GM23338 (cell line): ENCODE measurements at places on chromosomes 16 and 17. TPM values are rescaled to one million over a fixed set of nuclear protein-coding genes. Genes with fewer than 3 reads are reported as not detected.

GRCh38 chr17:6140188-6140587 is 70.0 kb downstream of the WSCD1 start:
- no peak for DNase-seq

The KIF2B gene
- total RNA-seq, result not detected in 2 replicates

GRCh38 chr17:37494971-37495370 is 5.3 kb downstream of the DUSP14 start:
- DNase-seq, result peak; percentile 57

DNA sequence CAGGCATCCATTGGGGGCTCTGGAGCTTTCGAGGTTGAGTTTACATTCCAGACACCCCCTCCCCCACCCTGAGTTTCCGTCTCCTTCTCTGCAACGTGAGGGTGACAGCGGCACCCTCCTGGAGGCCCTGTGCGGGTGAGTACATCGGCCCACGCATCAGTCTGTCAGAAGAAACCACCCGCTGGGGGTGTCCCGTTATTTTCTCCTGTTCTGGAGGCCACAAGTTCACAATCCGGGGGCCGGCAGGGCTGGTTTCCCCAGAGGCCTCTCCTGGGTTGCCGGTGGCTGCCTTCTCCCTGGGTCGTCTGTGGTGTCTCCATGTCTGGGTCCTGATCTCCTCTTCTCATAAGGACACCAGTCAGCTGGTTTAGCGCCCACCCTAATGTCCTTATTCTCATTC is 35.7 kb downstream of the GSE1 start:
- DNase-seq, result no peak

The CNGB1 gene
- not detected in 2 replicates for total RNA-seq

DNA sequence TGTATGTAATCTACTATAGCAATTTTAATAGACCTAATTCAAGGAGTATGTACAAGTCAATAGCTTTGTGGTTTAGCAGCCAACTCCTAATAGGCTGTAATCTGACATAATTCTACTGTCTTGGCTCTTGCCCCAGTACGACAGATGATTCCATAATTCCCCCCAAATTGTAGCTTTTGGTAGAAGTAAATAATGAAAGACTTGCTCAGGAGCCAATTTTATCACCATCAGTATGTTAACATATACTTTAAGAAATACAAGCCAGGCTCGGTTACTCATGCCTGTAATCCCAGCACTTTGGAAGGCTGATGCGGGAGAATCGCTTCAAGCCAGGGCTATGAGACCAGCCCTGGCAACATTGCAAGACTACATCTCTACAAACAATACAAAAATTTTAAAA is 53.9 kb downstream of the AP2B1 start:
- DNase-seq, result no peak

The PAQR4 gene
- 17.7 and 29.3 TPM in 2 replicates for total RNA-seq

GRCh38 chr16:6155271-6155670 is 1057.7 kb upstream of the EEF2KMT start:
- DNase-seq, result no peak

GRCh38 chr17:68531252-68531651 is 19.0 kb downstream of the PRKAR1A start:
- no peak for DNase-seq

GRCh38 chr16:47519996-47520679 is 59.0 kb downstream of the PHKB start:
- no peak for DNase-seq

DNA sequence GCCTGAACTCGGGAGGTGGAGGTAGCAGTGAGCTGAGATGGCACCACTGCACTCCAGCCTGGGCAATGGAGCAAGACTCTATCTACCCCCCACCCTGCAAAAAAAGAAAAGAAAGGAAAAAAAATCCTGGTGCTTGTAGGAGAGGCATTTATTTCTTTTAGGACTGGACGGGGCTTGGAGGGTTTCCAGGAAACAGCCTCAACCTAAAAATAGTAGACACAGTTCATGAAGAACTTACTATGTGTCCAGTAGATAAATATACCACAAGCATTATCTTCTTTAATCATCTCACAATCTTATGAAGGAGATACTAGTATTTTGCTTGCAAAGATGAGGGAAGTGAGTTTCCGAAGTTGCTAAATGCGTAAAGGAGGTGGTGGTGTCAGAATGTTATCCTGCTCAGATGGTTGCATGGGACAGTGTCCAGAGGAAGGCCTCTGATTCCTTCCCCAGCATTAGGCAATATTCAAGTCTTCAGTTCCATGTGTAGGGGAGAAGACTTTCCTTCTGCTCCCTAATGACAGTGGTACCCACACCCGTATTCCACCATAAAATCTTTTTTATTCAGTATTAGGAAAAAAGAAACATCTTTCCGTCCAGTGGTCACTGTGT is 263.2 kb downstream of the WWOX start:
- DNase-seq, result no peak

The RAB40B gene
- 5.2 and 10.8 TPM in 2 replicates for total RNA-seq

GRCh38 chr17:4573669-4574068 is 10.7 kb upstream of the SMTNL2 start:
- no peak for DNase-seq

The CHST5 gene
- not detected in 2 replicates for total RNA-seq

- DNase-seq, result no peak
Measured at GRCh38 chr17:79187186-79187585, 112.6 kb downstream of the ENGASE start.

The ZNF778 gene
- 18.1 and 43.4 TPM in 2 replicates for total RNA-seq

GRCh38 chr17:54439816-54440215 is 460.8 kb upstream of the TOM1L1 start:
- no peak for DNase-seq
